HTR-8/SVneo (cell line): ENCODE measurements at places on chromosomes 12 and 14.

DNA sequence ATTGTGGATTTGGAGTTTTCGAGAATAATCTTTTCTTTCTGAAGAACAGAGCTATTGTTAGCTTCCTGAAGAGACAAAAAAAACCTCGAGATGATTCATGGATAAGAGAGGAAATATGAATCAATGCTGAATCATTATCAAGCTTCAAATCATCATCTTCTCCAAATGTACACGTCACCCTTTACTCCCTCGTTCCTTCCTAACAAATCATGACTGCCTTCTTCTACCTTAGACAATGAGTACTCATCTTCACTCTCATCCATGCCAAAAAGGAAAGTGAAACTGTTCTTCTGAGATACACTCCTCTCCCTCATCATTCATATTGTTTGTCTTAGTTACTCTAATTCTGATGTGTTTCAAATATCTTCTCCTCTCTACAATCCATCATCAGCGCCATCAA is 1115.8 kb upstream of the ATXN7L3B start:
- peak; percentile 3 for DNase-seq

- DNase-seq: peak; percentile 13
Observed at GRCh38 chr12:80632835-80633234, 74.6 kb upstream of the MYF6 start.

- DNase-seq: no peak
Observed at GRCh38 chr14:68502230-68502629, 290.6 kb downstream of the ZFP36L1 start.

GRCh38 chr14:96285667-96286066 is 29.7 kb downstream of the BDKRB1 start:
- no peak for DNase-seq

DNA sequence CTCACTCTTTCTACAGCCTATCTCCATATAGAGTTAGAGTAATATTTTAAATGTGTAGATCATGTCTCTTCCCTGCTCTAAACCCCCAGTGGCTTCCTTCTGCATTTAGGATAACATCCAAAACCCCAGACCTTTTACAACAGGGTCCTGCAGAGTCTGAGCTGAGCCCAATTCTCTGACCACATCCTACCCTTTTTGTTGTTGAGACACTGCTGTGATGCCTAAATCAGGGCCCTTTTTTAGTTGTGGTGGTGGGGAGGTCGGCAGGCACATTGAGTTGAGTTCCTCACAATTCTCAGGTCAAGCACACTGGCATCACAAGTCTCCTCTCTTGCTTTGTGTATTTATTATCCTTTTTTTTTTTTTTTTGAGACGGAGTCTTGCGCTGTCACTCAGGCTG is 1.8 kb upstream of the DDX47 start:
- no peak for DNase-seq

- DNase-seq: no peak
Observed at GRCh38 chr12:18591473-18591872, 146.3 kb downstream of the PLCZ1 start.

- no peak for DNase-seq
Observed at GRCh38 chr12:48889679-48890078, 24.0 kb upstream of the RND1 start.

- no peak for DNase-seq
Observed at GRCh38 chr12:66156654-66157053, 13.1 kb downstream of the TMBIM4 start.

GRCh38 chr12:111597831-111598636 is 1.1 kb downstream of the ATXN2 start:
- DNase-seq: no peak

DNA sequence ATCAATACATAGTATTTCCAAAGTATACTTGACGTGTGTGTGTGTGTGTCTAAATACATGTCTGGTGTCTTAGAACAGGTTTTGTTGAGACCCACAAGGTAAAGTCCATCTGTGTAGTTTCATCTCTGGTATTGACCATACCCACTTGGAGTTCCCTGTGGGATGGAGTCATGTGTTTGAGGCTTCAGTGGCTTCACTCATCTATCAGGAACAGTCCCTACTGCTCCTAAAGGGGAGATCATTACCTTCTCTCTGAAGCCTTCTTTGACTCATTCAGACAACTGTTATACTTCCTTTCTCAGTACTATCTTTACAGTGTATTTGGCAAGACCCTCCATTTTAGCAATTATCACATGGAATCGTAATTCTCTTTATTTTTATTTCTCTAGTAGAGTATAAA is 14.2 kb downstream of the RAB21 start:
- DNase-seq: no peak

DNA sequence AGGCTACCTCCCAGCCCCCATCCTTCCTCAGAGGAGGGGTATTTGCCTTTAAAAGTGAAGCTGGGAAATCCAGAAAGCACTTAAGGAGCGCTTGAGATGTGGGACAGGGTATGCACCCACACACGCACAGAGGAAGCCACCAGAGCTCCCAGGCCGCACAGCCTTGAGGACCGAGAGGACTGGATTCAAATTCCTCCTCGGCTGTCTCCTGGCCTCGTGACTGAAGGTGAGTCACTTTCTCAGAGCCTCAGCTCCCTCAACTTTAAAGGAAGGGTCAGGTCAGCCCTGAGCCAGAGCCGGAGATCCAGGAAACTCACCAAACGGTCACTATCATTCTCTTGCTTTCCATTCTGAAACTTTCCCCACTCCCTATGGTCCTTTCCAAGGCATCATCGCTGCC is 37.6 kb downstream of the BCL11B start:
- DNase-seq: no peak

DNA sequence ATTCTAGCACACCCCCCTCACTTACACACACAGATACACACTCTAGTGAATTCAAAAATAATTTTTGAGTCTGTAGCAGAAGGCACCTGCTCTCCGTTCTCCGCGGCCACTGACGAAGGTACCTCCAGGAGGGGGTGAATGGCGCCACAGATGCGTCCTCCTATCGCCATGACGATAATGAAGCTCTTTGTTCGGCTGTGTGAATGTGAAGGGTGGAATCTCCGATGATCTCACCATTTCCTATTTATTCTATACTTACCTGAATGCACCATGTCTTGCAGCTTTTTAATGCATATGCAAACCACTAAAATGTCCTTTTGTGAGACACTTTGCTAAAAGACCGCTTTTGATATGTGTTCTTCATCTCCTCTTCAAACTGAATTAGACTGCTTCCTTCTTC is 162.7 kb downstream of the EGLN3 start:
- no peak for DNase-seq

- DNase-seq: no peak
Observed at GRCh38 chr12:130800312-130800711, 38.7 kb downstream of the STX2 start.
